NCI-H460 (cell line): ENCODE measurements at places on chromosomes 3 and 15. TPM values are rescaled to one million over a fixed set of nuclear protein-coding genes. Genes with fewer than 3 reads are reported as not detected.

FAM174B gene
- 1.0 and 1.8 TPM in 2 replicates for total RNA-seq

ALDH1A2 gene
- not detected in 2 replicates for total RNA-seq

- no peak for DNase-seq
Measured at GRCh38 chr15:61032600-61033286, 196.4 kb downstream of the RORA start.

- no peak for DNase-seq
Measured at GRCh38 chr15:40911693-40912092, 17.4 kb downstream of the VPS18 start.

- DNase-seq: no peak
Measured at GRCh38 chr15:91223863-91224262, 123.8 kb downstream of the SV2B start.

DNA sequence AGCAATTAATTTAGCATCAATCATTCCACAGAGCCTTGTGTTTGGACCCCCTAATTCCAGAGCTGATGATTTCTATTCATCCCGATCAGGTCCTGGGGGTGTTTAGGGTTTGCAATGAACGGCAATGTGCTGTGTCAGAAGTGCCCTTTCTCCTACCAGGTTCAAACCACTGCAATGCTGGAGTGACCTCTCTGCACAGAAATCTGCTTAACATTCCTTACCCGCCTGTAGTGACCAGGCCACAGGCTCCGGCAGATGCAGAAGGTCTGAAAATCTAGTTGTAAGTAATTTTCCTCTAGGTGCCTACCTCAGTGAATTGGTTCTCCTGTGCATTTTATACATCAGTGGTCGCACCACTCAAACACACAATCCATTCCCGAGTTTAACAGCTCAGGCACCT is 725.3 kb upstream of the CFAP20DC start:
- no peak for DNase-seq

DNA sequence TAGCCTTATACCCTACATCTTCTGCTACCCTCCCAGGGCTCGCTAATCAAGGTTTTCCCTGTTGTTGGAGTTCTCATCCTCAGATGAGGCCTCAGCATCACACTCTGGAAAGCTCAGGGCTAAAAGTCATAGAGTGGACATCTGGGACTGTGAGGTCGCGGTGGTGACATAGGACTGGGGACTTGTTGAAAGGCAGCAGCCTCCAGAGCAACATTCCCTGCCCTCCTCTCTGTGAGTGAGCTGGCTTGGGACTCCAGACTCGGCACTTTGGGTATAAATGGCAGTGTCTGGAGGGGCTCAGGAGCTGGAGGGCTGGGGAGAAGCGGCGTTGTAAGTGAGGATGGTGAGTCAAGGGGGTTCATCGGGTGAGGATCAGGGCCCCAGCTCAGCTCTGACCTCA is 2.7 kb downstream of the CA12 start:
- DNase-seq: no peak

DNA sequence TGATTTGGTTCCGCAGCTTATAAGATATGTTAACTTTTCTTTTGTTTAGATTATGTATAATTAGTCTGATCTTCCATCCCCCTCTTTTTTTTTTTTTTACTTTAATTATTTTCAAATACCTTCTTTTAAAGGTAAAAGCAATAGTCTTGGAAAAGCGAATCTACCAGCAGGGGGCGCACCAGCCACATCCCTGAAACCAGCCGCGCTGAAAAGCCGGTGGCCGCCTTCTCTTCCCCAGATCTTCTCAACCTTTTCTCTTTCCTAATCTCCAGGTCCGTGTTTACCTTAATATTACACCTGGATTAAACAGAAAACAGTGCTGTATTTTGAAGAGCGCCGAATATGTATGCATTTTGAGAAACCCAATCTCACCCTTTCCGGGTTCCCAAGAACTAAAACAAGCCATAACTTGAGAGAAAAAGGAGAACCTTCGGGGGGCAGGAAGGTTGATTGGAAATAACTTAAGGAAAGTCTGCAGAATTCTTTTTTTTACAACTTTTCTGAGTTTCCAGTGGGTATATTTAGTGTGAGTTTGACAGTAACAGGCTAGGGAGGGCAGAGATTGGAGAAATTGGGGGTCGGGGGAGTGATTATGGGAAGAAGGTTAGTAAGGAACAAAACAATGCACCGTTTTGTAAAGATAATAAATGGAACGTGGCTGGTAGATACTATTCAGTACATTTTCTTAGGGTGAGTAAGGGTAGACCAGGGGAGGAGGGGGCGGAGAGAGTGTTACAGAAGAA is 2.0 kb upstream of the SOX2 start:
- peak; percentile 40 for DNase-seq

DNA sequence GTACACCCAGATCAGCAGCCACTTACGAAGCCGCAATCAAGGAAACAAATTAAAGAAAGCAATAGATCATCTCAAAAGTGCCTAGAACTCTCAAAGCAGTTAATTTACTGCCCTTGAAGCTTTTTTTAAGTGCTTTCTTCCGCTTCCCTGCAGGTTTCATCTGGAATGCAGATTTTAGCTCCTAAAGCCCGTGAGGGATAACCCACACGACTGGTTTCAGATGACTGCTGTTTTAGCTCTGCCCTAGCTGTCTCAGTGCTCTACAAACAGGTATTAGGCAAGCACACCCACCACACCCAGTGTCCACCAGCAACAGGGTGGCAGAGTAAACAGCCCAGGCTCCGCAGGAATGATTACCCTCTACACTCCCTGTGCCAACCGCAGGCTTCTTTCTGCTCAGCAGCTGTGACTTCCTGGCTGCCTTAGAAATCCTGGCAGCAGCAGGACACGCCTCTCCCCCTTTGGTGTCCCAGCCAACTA is 126.0 kb downstream of the FMN1 start:
- peak; percentile 40 for DNase-seq

- no peak for DNase-seq
Measured at GRCh38 chr15:39887211-39887610, 32.9 kb downstream of the GPR176 start.
